GM19239 (cell line): ENCODE measurements at places on chromosomes 7 and 10.

- DNase-seq, result no peak
These were observed 57.6 kb downstream of the LRGUK start for GRCh38 chr7:134184767-134185166.

DNA sequence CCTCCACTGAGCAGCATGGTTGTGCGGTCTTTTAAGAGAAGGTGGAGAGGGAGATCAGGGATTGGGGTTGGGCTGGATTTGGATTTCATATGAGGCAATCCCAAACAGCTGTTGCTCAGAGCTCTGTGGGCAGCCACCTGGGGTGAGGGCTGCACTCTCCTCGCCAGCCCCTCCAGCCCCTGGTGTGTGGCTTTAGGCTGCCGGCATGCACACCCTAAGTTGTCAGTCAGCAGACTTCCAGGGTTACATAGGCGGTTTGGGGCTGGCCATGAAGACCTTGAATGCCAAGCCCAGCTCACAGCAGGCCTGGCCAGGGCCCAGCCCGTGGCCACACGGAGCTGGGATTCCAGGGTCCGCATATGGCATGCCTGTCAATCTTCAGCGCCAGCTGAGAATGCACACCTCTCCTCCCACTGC, 54.8 kb downstream of the ZMIZ1 start:
- no peak for DNase-seq

DNA sequence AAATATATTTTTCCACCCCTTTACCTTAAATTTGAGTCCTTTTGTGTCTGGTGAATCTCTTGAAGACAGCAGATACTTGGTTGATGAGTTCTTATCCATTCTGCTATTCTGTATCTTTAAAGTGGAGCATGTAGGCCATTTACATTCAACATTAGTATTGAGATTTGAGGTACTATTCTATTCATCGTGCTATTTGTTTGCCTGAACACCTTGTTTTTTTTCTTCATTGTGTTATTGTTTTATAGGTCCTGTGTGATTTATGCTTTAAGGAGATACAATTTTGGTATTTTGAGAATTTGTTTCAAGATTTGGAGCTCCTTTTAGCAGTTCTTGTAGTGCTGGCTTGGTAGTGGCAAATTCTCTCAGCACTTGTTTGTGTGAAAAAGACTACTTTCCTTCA, 29.9 kb downstream of the GDI2 start:
- DNase-seq, result no peak

GRCh38 chr10:72802332-72802731, 91.2 kb upstream of the OIT3 start:
- DNase-seq, result no peak

GRCh38 chr7:48139459-48139858, 31.8 kb upstream of the ABCA13 start:
- DNase-seq, result no peak

DNA sequence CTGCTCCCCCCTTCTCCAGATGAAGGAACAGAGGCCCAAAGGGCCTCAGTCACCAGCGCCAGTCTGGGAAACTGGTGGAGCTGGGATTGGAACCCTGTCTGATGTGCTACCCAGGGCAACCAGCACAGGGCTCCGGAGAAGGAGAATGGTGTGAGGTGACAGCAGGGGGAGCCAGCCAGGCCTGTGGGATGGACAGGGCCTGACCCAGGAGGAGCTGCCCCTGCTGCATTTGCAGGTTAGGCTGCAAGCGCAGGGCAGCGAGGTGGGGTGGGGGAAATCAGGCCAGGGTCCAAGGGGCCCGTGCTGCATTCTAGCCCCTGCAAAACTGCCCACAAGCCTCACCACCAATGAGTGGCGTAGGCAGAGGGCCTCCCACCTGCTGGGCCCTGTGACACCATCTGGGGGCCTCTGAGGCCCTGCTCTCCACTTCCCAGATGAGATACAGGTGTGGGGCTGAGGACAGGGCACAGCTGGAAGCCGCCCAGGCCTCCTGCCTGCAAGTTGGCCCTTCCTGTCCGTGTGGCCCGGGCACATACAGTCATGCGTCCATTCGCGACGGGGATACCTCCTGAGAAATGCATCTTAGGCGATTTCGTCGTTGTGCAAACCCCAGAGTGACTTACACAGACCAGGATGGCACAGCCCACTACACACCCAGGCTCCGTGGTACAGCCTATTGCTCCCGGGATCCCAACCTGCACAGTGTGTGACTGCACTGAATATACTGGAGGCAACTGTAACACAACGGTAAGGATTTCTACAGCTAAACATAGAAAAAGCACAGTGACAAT, 45.3 kb downstream of the RASGEF1A start:
- no peak for DNase-seq

DNA sequence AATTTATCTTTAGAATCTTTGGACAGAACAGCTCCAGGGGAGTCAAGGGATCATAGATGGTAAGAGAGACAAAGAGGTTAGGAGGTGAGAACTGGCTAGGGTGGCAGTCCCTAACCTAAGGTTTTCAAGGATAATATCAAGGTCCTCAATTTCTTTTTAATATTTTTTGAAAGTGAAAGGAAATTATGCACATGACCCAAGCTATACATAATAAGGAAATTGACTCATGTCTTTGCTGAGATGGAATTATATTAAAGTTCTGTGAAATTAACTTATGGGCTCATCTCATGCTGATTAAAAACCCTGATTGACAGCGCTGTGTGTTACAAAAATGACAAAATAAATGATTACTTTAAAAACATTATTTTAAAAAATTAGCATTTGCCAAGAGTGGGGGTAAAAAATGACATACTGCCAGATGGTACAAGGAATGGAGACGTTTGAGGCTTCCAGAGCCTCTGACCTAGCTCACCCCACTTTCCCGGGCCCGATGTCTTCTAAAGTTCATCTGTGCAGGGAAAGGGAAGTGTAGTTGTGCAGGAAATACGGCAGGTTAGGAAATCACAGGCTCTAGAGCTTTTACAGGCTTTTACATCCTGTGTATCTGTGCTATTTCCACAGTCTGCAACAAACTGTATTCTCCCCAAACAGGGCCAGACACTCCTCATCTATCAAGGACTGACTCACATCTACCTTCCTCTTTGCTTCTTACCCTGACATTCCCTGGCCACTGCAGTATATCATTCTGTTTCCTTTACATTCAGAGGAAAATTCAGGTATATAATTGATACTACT, 185.6 kb upstream of the PRSS58 start:
- no peak for DNase-seq

- DNase-seq, result no peak
These were observed 768 bp upstream of the CPA1 start for GRCh38 chr7:130379532-130379920.

GRCh38 chr7:41915871-41916270, 213.0 kb upstream of the INHBA start:
- no peak for DNase-seq

- no peak for DNase-seq
These were observed 87.3 kb upstream of the DIP2C start for GRCh38 chr10:776772-777171.

DNA sequence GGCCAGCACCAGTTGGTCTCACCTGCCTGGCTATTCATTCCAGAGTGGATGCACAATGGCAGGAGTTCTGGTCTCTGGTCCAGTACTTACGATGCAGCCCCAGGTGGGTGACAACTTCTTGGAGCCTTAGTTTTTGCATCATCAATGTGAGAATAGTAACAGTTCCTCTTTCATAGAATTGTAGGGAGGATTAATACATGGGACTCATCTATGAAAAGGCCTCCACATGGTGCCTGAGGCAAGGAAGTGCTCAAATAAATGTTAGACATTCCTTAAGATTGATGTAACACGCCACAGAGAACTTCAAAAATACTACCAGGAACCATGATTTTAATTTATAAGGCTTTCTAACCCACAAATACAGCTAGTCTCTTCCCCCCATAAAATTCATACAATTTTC, 120.1 kb upstream of the CHST15 start:
- DNase-seq, result no peak

DNA sequence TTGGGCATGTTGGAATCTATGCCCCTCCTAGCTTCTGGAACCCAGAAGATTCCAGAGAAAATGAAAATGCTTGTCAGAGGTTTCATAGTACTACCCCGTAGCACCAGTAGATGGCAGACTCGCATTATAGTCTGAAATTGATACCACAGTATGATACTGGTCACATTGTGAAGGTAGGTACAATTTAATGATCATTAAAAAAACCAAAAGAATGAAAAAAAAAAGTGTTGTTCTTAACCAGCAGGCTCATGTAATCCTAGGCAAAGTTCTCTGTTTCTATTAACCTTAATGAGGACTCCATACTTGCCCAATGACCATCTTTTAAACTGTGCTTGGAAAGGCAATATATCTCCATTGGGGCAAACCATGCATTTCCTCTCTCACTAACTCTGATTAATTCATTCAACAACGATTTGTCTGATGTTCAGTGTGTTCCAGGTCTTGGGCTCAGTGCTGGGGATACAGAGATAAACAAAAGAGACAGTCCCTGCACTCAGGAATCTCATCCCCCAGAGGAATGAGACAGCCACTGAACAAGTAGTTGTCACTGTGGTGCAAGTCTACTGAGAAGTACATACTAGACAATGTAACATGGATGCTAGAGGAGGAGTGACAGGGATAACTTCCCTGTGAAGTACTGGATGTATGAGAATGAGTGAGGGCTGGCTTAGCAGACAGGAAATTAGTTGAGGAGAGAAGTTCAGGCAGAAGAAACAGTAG, 223.5 kb upstream of the PHYHIPL start:
- DNase-seq, result no peak

DNA sequence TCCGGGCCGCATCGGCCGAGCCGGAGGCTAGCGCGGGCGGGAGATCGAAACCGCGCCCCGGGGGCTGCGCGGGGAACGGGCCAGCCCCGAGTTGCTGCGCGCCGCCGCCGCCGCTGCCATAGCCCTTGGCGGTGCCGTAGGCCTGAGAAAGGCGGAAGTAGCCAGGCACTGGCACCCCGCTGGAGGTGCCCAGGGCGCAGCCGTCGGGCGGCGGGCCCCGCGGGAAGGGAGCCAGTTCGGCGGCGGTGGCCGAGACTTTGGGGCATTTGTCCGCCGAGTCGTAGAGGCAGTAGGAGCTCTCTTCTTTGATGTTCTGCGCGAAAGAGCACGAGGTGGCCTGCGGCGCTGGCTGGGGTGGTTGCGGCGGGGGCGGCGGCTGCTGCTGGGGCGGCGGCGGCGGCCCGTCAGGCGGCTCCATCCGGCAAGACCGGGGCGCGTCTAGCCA, 587 bp downstream of the HOXA10 start:
- DNase-seq, result no peak

GRCh38 chr7:2003451-2003930, 229.3 kb downstream of the MAD1L1 start:
- DNase-seq, result no peak

- DNase-seq, result no peak
These were observed 2.6 kb upstream of the SAMD8 start for GRCh38 chr10:75108684-75109458.

- DNase-seq, result no peak
These were observed 37.7 kb downstream of the CDK13 start for GRCh38 chr7:39987641-39988347.

- DNase-seq, result no peak
These were observed 61.6 kb upstream of the MKI67 start for GRCh38 chr10:128187788-128188185.
